ENCODE measurements at places on chromosomes 7 and 10. TPM values are rescaled to one million over a fixed set of nuclear protein-coding genes. Genes with fewer than 3 reads are reported as not detected.

SEMA3D gene
- total RNA-seq: 0.04 TPM

GOT1 gene
- total RNA-seq: 61.2 TPM

LIPM gene
- total RNA-seq: not detected

COL26A1 gene
- total RNA-seq: not detected

NPFFR1 gene
- total RNA-seq: not detected

VWDE gene
- not detected for total RNA-seq

DDC gene
- not detected for total RNA-seq

TMEM243 gene
- total RNA-seq: 31.5 TPM

GCK gene
- 0.34 TPM for total RNA-seq

HTR5A gene
- not detected for total RNA-seq

SPAG6 gene
- total RNA-seq: not detected

PKD2L1 gene
- not detected for total RNA-seq

FAM25C gene
- not detected for total RNA-seq

AKR1C3 gene
- total RNA-seq: 3.7 TPM

ITIH2 gene
- total RNA-seq: not detected

TSPAN12 gene
- total RNA-seq: not detected

DMBT1 gene
- 0.27 TPM for total RNA-seq

Data from hair follicular keratinocyte (primary cell).